ENCODE measurements at places on chromosomes 4 and X. TPM values are rescaled to one million over a fixed set of nuclear protein-coding genes. Genes with fewer than 3 reads are reported as not detected.

DNA sequence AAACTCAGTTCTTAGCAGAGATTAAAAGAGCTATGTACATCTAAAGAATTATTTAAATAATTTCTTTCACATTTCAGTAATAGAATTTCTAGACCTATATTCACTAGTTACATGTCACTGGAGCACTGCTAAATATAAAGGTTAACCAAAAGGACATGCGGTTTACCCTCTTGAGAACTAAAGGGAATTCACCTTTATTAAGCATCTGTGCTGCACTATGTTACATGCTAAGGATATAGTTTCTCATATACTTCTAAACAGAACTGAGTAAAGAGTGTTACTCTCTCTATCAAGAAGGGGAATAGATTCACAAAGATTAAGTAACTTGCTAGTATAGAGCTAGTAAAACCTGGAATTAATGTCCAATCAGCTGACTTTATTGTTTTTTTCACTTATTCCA, 7.6 kb downstream of the SPIN3 start:
- no peak for DNase-seq

GRCh38 chrX:7637066-7637465, 205.9 kb upstream of the VCX start:
- DNase-seq: no peak

DNA sequence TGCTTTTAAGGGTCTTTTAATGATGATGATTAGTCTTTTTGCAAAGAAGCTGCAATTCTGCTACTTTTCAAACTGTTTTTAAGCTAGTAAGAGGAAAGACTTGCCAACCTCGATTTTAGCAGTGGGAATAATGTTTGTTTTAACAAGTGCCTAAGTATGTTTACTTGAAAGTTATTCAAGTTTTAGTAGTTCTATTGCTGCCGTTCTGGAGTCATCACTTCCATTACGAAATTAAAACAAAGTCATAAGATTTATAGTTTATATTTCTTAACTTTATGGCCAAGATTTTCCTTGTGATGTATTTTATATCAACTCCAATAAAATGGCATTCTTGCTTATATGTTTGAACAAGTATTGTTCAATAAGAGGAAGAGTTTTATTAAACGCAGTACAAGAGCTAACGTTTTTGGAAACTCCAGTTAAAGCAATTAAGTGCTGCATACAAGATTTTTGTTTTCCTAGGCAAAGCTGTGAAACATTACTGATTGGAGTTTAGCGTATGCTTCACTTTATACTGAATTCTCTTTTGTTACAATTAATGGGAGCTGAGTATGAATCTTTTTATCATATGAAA, 211.3 kb downstream of the TENM3 start:
- no peak for DNase-seq

DNA sequence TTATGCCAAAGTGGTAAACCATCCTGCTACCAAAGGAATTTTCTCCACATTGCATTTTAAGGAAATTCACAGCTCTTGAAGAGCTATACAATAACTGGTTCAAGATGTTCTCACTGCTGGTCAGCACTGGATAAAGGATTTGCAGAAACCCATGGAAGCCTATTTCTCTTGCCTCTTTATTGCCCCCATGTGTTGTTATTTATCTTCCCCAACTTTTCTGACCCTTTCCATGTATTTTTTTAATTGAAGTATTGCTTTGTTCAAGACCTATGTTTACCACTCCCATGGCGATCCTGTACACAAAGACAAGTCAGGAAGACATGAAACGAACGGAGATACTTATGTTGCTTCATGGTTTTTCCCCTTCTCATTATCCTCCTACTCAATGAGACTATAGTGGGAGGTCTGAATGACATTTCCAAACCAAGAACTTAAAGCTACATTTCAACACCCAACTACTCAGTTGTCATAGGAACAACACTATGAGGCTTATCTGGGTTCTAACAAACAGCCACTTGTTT, 566.4 kb upstream of the DIPK2B start:
- no peak for DNase-seq

- no peak for DNase-seq
Measured at GRCh38 chr4:108426493-108426892, 193.9 kb upstream of the RPL34 start.

- DNase-seq: no peak
Measured at GRCh38 chrX:39627257-39627656, 470.5 kb downstream of the BCOR start.

DNA sequence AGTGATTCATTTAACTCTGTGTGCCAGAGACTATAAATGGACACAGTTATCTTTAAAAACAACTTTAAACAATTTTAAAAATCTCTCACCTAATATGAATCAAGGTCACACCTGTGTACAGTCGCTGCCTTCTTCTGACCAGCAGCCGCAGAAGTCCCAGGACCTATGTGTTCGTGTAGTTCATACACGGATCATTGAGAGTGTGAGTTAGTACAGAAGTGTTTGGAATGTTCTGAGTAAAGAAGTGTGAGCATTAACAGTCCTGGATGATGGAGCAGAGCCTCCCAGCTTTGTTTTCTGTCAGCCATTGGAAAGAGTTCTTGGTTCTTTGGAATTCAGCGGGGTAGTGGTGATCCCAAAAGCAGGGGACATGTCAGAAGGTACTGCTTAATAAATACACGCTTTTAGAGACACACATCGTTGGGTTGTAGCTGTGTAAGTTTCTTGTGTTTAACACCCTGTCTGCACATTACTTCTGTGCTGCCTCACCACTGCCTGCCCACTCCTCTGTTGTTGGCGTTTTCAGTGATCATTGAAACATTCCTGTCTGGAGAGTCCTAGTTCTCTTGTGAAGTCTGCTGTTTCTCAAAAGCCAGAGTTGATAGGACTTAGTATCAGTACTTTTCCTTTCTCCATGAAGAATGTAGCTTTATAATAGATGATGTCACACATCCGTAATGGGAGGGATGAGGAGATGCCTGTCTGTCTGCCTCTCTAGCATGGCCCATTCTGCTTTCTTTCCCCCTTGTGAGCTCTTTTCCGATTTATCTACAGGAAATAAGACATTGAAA, 90.6 kb downstream of the PTTG2 start:
- DNase-seq: no peak

GRCh38 chr4:101254776-101255175, 92.5 kb downstream of the PPP3CA start:
- no peak for DNase-seq

DNA sequence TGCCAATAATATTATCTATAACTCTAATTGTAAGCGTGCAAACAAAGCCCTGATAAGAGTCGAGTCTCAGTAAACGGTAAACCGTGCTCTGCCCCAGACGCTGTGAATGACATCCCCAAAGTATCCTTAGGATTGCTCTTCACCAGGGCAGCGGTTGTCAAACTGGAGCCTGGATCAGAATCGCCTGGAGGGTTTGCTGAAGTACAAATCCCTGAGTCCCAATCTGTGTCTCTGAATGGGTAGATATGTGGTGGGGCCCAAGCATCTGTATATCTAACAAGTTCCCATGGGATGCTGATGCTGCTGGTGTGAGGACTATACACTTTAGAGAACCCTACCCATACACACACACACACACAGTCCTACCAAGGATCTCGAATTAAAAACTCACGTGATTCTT, 813 bp upstream of the APBB2 start:
- DNase-seq: no peak

DNA sequence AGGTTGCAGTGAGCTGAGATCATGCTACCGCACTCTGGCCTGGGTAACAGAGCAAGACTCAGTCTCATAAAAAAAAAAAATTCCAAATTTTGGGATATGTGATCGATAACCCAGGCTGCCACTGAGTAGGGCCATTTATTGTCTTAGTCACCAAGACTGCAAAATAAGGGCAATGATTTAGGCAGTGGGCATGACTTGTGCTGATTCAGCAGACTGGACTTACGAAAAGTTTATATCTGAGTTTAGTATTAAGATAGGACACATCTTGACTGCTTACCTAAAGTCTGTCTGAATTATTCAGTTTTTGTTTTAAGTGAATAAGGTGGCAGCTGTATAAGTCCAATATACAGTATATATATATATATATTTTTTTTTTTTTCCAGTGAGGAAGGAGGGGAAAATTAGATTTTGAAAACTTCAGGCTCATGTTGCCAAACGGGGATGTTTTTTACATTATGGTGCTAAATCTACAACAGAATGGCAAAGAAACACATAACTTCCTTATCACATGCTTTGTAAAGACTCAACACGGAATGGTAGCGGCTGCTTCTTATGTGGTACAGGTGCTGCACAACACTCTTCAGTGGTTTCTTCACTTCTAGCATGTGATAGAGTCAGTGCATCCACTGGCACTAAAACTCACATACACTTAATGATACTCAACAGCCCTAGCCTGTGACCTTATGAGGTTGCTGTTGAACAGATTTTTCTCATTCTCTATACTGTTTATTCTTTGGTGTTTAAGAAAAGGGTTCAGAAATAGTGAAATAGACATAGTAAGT, 6.5 kb downstream of the TEX13D start:
- no peak for DNase-seq

DNA sequence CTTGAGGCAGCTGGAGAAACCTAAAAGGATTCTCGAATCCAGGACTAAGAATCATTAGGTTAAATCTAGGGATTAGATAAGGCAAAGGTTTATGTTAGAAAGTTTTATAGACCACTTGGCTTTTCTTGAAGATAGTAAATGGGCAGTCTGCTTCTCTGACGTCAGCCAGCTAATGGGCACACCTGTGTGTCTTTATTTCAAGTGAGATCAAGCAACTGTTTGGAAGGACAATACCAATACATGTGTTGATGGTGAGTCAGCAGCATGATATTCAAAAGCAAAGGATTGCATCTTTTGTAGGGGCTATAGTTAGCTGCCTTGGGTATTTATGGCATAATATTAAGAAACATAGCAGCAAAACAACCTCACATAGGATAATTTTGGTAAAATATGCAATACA, 46.5 kb upstream of the GRPR start:
- no peak for DNase-seq

GRCh38 chrX:71215338-71215912, 7.6 kb upstream of the GJB1 start:
- no peak for DNase-seq

DNA sequence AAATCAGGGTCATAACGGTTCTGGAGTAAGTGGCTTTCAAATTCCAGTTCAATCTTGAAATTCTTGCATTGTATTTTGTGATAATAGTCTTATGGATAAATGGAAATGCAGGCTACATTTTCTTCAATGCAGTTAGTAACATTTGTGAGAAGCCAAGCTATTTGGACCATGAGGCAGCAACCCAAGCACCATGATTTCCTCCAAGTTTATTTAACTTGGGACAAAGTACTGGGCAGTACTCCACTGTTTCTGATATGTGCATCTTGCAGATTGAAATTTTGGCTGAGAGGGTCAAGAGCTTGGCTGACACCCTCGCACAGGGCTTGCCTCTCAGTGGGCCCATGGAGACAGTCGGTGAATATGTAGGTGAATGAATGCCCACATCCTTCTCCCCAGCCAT, 39.9 kb downstream of the CNGA2 start:
- DNase-seq: no peak

GRCh38 chr4:126268106-126268505, 953.4 kb downstream of the FAT4 start:
- DNase-seq: no peak

DNA sequence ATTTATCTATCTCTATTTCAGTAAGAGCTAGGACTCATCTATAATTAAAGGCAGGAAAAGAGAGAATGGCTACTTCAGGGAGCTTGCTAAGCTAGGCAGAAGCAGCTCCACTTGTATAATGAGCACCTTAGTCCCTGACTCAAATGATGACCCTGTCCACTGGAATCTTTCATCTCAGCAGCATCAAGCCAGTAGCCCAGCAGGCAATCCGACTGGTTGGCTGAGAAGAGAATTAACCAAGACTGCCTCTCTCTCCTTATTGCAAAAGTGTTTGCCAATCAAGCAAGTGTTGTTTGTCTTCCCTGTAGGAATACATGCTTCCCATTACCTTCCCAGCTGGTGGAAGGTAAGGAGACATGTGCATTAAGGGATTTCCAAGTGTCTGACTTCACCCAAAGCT, 3.9 kb upstream of the SPOCK3 start:
- DNase-seq: no peak

GRCh38 chrX:36462142-36462541, 542.6 kb downstream of the CFAP47 start:
- no peak for DNase-seq

DNA sequence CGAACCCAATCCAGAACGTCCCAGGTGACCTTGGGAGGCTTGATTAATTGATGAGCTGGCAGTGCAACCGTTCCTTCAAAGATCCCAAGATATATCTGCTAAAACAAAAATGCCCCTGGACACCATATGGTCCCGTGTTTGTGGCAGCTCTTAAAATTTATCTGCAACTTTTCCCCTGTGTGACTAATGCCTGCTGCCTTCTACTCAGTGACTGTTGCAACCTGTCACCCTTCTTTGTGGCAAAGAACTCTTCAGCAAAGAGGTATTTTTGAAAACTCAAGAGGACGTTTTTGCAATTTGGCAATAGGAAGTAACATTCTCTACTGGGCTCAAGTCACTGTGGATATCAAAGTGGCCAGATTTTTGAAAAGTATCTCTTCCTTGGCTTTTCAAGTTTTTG, 75.8 kb upstream of the SOD3 start:
- peak; percentile 24 for DNase-seq

DNA sequence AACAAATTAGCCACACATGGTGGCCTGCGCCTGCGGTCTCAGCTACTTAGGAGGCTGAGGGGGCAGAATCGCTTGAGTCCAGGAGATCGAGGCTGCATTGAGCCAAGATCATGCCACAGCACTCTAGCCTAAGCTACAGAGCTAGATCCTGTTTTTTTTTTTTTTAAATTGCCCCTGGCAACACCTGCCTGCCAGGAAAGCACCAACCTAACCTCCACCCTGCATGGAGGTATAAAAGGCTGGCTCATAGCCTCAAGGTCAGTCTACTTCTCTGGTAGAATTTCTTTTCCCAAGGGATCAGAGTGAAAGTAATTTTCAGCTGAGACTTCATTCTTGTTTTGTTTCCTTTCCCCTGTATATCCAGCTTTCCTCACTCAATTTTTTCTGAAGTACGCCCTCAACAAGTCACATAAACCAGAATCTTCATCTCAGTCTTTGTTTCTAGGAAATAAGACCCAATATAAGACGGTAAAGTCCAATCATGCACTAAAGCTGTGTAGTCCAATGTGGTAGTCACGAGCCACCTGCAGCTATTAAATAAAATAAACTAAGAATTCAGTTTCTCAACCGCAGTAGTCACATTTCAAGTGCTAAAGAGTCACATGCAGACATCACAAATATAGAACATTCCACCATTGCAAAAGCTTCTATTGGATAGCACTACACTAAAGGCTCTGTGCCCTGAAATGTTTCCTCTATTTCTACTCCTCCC, 113.3 kb downstream of the HPGD start:
- DNase-seq: no peak

GRCh38 chr4:14583752-14584151, 418.5 kb upstream of the CPEB2 start:
- no peak for DNase-seq

ARX gene
- total RNA-seq: 0.39 TPM

ITM2A gene
- total RNA-seq: 23.4 TPM

SCRG1 gene
- total RNA-seq: not detected

MAGEC1 gene
- total RNA-seq: not detected

TRIM61 gene
- total RNA-seq: 1.2 TPM

DDX53 gene
- not detected for total RNA-seq

FGFBP2 gene
- 3.8 TPM for total RNA-seq

SPANXN3 gene
- total RNA-seq: not detected

XK gene
- total RNA-seq: 2.4 TPM

SCML2 gene
- not detected for total RNA-seq
